ENCODE measurements at places on chromosomes 6 and 20.

DNA sequence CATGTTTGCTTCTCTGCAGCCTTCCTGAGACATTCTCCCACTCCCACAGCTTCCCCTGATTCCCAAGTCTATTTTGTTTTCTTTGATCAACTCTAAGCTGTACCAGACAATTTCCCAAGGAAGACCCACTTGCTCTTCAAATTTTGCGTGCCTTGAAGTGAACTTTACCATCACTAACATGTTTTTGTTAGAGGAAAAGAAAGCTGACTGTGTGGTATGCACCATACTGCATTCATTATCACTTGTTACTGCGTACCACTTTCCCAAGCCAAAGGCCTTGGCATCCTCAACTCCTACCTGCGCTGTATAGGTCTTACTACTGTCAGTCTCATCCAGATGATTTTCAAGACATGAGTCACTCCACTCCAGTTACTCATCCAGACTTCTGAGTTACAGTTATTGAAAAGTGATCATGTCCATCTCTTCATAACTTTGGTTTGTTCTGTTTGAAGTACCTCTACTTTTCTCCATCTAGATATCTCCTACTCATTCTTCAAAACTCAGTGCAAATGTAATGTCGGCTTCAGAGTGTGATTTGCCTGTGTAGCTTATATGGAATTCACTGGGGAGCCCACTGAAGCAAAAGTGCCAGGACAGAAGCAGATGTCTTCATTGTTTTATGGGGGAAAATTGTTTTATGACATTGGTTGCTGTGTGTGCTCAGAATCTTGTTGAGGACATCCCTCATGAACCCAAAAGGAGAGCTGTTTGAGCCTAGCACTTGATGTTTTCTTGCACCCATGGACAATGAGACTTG, 5.2 kb downstream of the RPS12 start:
- DNase-seq, result peak; percentile 20

- peak; percentile 40 for DNase-seq
These were observed 133.1 kb upstream of the MLN start for GRCh38 chr6:33936886-33937285.

DNA sequence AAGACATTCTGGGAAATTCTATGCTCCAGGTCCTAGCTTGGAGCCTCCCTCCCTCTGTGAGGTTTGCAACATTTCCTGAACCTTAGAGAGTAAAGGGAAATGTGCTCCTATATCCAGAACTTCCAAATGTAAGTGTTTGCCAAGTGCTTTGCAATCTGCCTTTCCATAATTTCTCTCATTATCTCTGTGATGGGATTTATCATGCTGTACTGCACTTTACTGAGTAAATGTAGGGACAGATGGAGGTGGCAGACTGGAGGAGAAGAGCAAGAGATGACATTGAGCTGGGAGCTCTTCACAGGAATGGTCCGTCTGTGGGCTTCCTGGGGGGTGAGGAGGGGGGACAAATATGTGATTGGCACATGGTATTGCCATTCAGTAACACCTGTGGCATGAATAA, 184.3 kb downstream of the SOX4 start:
- no peak for DNase-seq

DNA sequence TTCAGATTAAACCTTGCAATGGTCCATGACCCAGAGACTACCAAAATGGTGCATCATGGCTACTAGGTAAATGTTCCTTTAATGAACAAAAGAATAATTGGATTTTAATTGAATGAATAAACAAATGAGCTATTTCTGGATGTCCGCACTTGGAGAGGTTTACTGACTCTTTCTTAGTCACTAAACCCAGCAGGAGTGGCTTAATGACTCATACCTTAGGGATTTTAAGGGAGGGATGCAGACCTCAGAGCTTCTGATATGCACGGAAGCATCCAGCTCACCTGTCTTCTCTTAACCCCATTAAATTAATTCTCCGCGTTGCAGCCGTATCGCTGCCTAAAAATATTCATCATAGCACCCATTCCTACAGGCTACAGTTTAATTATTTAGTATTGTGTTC, 970.0 kb upstream of the SLC35B3 start:
- peak; percentile 82 for DNase-seq

DNA sequence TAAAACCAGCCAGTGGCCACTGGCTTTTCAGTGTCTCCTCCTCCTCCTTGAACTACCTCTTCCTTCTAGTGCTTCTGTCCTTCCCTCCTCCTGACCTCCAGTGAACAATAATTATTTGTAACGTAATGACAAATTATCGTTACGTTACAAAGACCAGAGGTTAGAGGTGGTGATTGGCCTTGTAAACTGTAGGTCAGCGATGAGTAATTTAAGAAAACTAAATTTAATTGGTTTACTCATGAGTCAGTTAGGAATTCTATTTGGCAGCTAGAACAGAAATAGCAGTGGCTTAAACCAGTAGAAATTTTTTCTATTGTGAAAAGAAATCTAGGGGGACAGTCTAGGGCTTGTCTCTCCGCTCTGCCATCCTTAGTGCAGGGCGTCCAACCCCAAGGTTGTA, 38.8 kb downstream of the PPARD start:
- DNase-seq, result peak; percentile 37

DNA sequence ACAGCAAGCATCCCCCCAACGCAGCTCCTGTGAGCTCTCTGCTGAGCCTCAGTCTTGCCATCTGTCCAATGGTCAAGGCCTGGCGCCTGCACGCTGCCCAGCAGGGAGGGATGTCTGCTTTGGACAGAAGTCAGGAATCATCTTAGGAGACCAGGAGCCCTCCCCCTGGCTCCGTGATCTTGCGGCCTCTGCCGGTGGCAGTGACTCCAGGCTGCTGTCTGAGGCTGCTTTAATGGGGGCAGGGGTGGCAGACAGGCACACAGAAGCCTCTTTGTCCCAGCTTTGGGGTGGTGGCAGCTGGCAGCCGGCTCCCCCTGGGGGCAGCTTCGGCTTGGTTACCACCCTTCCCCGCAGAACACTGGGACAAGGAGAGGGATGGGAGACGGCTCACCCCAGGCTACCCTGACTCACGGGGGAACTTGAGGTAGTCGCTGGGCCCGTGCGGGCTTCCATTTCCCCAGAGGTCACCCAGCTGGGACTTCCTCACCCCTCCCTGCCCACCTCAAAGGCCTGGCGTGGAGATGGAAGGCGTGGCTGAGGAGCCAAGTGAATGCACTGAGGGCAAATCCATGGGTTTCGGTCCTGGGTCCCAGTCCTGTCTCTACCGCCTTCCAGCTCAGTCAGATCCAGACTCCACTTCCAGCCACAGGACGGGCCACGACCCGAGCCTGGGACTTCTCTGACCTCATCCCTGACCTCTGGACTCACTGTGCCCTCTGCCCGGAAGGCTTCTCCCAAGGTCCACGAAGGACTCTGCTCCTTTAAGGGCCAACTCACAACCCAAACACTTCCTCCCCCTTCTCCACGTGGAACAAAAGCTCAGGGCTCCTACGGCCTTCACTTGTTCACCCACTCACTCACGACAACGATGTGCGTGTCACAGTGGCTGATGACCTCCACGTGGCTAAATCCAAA, 14.8 kb downstream of the PEDS1 start:
- no peak for DNase-seq

- peak; percentile 96 for DNase-seq
These were observed 382.3 kb downstream of the CD83 start for GRCh38 chr6:14499841-14500240.

DNA sequence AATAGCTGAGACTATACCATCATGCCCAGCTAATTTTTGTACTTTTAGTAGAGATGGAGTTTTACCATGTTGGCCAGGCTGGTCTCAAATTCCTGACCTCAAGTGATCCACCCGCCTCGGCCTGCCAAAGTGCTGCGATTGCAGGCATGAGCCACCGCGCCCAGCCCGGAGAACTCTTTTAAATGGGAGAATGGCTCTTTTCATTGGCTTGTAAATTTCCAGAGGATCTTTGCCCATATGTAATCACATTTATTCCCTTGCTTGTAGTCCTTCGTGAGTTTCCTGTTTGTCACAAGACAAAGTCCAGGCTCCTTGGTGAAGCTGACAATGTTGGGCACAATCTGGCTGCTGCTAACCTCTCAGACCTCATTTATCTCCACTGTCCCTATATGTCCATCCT, 135.1 kb downstream of the CEP57L1 start:
- DNase-seq, result no peak

GRCh38 chr20:51412333-51412871, 130.1 kb downstream of the NFATC2 start:
- peak; percentile 52 for DNase-seq

GRCh38 chr20:25369529-25369928, 21.1 kb downstream of the ABHD12 start:
- no peak for DNase-seq

DNA sequence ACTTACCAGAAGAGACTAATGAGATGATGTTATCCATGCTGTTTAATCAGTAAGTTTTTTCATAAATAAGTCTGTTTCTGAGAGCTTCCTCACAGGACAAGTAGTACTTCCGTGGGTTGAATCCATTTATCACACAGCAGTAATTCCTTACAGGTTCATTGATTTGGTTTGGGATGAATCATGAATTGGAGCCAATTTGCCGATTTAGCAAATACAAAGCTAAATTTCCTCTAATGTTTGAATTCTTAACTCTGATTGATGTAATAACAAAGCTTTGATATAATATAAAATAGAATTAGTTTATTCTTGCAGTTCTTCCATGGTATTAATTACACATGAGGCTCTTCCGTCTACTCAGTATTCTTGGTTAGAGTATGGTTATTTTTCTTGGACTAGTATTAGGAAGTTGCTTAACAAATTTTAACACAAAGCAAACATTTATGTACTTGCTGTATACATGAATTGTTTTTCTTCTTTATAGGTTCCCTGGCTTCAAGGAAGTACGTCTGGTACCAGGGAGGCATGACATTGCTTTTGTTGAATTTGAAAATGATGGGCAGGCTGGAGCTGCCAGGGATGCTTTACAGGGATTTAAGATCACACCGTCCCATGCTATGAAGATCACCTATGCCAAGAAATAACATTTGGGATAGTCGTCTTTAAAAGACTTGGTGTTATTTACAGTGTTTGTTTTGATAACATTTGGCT, 7.6 kb upstream of the OTOR start:
- no peak for DNase-seq

- no peak for DNase-seq
These were observed 235.0 kb downstream of the TENT5A start for GRCh38 chr6:81517455-81517854.

GRCh38 chr20:54794110-54794509, 318.7 kb downstream of the DOK5 start:
- no peak for DNase-seq

DNA sequence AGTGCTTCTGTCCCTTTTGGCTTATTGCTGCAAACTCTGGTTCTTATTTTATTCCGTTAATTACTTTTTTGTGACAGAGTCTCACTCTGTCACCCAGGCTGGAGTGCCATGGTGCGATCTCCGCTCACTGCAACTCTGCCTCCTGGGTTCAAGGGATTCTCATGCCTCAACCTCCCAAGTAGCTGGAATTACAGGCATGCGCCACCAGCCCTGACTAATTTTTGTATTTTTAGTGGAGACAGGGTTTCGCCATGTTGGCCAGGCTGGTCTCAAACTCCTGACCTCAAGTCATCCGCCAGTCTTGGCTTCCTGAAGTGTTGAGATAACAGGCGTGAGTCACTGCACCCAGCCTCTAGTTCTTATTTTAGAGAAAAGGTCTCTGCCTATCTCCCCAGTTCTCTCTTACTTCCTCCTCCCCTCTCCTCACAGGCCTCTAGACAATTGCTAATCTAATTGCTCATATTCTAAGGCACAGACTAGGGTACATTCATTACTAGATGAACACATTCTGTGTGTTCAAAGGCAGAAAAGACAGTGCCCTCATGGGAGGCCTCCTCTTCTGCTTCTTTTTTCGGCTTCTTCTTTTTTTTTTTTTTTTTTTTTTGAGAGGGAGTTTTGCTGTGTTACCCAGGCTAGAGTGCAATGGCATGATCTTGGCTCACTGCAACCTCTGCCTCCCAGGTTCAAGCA, 27.0 kb downstream of the EDEM2 start:
- DNase-seq, result peak; percentile 77

DNA sequence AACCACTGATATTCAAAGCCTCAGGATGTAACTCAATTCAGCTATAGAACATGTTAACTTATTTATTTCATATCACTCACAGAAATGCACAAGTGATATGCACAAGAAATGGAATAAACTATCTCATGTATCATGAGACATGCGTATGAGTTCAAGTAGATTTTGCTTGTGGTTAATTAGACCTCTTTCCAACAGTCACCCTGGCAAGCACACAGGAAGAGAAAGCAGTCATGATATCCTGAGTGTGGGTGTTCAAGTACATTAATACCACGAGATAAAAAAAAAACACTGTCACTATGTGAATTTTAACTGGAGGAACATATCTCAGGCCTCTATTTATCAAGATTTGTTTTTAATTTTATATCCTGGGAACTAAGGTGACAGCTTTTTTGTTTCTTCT, 64.2 kb downstream of the LAMP5 start:
- DNase-seq, result no peak

DNA sequence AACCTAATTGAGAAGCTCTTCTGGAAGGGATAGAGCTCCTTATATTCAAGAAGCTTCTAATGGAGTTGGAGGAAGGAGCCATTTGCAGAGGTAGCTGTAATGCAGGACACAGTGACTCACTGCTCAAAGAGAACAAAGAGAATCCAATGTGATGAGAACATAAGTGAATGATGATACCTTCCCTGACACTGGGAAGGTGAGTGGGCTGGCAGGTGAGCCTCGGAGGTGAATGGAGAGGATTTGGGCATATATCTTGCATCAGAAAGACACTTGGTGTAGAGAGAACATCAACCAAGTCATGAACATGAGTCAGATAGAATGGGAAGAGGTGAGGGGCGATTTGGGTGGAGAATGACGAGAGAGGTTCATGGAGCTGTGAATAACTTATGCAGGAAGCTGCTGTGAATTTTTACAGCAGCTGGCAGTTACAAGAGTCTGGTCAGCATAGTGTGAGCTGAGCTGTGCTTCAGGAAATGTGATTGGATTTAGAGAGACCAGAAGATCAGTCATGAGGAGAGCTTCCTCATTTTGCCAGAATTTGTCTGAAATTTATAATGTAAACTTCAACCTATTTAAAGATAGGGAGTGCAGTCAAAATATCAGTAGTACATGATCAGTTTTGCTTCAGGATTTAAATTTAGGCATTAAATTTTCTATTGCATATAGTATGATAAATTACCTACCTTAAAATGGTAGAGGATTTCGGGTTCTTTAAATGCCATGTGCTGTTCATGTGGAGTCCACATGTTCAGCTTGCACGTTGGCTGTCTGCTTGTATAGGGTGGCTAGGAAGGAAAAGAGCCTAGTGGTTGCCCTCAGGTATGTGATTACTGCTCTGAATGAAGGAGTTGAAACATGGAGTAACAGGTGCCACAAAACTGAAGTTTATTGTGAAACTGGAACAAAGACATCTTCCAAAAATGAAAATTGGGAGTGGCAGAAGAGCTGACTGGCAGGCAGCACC, 59.2 kb upstream of the KIF25 start:
- no peak for DNase-seq

DNA sequence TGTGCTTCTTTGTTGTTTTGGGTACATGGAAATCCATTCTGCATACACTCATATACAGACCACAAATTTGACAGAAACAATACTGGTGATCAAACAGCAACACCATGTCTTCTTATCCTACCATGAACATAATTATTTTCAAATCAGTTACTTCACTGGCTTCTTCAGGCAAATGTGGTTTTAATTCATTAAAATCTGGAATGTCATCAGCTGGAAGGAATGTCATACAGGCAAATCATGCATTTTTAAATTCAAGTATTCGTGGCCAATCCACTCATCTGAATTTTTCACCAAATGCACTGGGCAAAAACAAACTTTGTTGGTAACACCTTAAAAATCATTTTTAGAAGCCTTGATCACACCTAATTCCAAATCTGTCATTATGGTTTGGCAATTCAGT, 59.3 kb downstream of the KIF6 start:
- DNase-seq, result peak; percentile 56

- DNase-seq, result no peak
These were observed 470.6 kb upstream of the ARID1B start for GRCh38 chr6:156306531-156306930.

Measured in fibroblast of skin of back (primary cell).